ENCODE measurements at places on chromosomes 3 and 15.

GRCh38 chr3:32423534-32423933 is 31.9 kb downstream of the CMTM7 start:
- no peak for DNase-seq

GRCh38 chr3:42983927-42984326 is 4.8 kb downstream of the GASK1A start:
- no peak for DNase-seq

- no peak for DNase-seq
These were observed 57.6 kb upstream of the PLXND1 start for GRCh38 chr3:129663930-129664646.

DNA sequence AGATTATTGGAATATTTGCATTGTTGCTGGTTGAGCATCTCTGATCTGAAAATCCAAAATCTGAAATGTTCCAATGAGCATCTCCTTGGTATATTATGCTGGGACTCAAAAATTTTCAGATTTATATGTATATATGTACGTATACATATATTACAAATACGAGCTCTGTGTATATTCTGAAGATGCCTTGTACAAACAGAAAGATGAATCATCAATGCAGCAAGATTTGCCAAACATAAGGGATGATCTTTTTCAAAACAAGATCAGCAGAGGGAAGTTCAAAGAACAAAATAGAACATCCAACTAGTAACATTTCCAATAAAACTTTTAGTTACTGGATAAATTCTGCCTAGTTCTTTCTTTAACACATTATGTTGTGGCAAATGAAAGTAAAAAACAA is 42.5 kb downstream of the HERC1 start:
- DNase-seq: no peak

GRCh38 chr3:8457039-8457438 is 44.6 kb upstream of the LMCD1 start:
- DNase-seq: no peak

GRCh38 chr3:55668359-55668758 is 181.3 kb upstream of the WNT5A start:
- DNase-seq: no peak

DNA sequence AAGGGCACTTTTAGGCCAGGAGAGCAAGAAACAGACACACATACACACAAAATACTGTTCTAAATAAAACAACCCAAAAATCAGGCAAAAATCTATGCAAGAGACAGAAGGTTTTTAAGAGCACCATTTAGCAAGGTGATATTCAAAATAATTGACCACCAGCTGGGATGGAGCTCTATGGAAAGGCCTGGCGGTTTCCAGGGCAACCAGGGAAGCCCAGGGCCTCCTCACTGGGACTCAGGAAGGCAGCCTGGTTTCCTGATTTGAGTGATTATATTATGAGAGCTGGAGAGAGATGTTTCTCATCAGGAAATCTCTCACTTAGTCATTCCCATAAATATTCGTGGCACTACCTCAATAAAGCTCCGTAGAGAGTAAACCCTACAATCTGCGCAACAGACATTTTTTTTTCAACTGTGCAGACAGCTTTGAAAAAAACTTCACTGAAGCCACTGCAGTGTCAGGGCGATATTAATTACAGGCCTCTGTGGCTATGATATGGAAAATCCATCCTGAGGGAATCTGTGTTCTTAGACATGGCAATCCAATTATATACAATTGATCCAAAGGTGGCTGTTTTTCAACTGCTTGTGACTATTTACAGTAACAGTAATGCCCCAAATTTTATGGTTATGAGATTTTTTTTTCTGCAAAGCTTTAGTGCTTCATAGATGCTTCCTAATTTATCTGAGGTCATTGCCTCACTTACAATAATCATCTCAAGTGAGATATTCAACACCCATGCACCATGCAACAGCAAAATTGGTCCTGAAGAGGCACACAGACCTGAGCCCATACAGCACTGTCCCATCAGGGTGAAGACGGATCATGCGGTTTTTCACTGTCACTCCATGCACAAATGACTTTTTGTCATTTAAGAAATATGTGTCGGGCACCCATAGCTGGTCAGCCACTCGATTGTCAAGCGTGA is 152.1 kb downstream of the GABRB3 start:
- DNase-seq: no peak

GRCh38 chr15:36506733-36507356 is 72.6 kb upstream of the CDIN1 start:
- no peak for DNase-seq

GRCh38 chr15:39797407-39797806 is 14.8 kb upstream of the FSIP1 start:
- no peak for DNase-seq

- DNase-seq: no peak
These were observed 23.4 kb upstream of the TNK2 start for GRCh38 chr3:195931582-195932273.

DNA sequence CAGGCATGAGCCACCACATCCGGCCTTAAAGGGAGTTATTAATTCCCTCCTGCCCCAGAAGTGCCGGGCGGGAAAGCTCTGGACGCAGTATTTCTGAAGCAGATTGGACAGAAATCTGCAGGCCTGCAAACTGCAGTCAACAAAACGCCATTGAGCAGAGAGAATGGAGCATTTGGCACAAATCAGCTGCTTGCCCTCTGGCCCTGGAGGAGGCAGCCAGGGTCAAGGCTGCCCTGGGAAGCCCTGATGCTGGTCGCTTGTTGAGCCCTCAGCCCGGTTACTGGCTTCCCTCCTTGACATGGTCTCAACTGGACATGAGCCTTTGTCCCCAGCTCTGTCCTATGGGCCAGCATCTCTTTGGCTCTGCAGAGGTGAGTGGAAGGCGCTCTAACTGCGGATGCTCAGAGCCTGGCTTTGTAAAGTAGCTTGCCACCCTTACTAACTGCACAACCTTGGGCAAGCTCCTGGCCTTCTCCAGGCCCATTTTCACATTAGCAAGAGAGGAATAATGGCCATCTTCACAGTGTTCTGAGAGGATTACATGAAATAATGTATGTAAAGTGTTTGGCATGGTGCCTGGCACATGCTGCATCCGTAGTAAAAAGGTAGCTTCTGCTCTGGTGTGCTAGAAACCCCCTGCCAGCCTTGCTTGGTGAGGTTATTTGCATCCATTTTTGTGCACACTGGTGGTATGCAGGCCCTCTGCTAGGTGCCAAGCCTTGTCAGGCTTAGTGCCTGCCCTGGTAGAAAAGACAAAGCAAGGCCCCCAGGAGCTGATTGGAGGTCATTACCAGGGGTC is 4.1 kb downstream of the SEMA4B start:
- DNase-seq: no peak

DNA sequence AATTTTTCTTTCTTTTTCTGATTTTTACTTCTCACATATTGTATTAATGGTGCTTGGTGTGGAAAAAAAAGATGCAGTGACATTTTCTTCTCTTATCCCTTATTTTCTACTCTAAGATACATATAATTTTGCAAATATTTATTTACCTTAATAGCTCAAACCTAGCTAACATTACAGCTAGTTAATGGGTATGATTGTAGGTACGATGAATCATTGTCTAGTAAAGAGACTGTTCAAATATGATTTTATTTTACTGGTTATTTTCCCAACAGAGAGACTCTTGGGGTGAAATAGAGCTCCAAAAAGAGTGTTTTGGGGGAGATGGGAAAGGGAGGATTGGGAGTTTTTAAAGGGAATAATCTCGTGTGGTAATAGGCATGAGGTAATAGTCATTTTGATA is 206.0 kb downstream of the RBMS3 start:
- no peak for DNase-seq

- DNase-seq: no peak
These were observed 625.4 kb upstream of the TBL1XR1 start for GRCh38 chr3:177822681-177823096.

- DNase-seq: no peak
These were observed 334.4 kb downstream of the GBE1 start for GRCh38 chr3:81426826-81427577.

- DNase-seq: no peak
These were observed 221.1 kb downstream of the CACNA2D3 start for GRCh38 chr3:54343495-54343894.

GRCh38 chr15:78004222-78004727 is 73.2 kb downstream of the TBC1D2B start:
- no peak for DNase-seq
